Spleen (tissue), 13 donors: ENCODE measurements at places on chromosomes 16 and 17.

GRCh38 chr17:2634361-2634960 is 41.0 kb downstream of the PAFAH1B1 start:
- H3K4me1 ChIP-seq, result peaks cover 20% of the 10 kb centered on the region
- H3K4me3 ChIP-seq, result no peak overlapping the region
- H3K27ac ChIP-seq, result no peak overlapping the region
- H3K27me3 ChIP-seq, result no peaks in the 10 kb centered on the region
- H3K36me3 ChIP-seq, result no peaks in the 10 kb centered on the region

- H3K4me3 ChIP-seq, result no peak overlapping the region
- H3K36me3 ChIP-seq, result no peaks in the 10 kb centered on the region
- H3K27ac ChIP-seq, result no peak overlapping the region
- H3K4me1 ChIP-seq, result no peaks in the 10 kb centered on the region
- H3K27me3 ChIP-seq, result no peaks in the 10 kb centered on the region
- no peak for DNase-seq
Measured at GRCh38 chr17:80043963-80044362, 7.5 kb downstream of the CCDC40 start.

DNA sequence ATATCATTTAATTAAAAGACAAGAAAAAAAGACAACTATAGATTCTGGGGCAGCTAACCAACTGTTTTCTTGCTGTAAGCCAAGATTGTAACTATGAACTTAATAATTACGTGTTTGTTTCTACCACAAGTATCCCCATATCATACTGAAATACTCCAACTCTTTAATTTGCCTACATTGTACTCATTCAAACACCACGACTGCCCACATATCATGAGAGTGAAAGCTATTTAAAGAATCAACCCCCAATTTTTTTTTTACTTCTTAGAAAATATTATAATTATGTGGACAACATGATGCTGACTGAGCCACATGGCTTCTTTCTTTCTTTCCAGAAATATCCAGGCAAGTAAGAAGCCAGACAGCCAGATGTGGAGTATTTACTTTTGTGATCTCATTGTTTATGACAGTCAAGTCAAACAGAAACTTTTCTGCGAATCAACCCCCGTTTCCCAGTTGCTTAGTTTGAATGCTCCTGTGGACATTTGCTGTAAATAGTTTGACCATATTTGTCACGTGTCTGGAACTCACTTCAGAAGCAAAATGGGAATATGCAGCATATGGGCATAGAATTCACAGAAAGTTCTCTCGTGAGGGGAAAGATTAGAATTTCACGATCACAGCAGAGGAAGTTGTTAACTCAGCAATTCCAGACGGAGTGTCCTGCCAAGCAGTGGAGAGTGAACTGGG is 126.8 kb upstream of the PSMD7 start:
- H3K27me3 ChIP-seq, result no peaks in the 10 kb centered on the region
- no peaks in the 10 kb centered on the region for H3K36me3 ChIP-seq
- DNase-seq, result no peak
- no peak overlapping the region for H3K4me3 ChIP-seq
- H3K4me1 ChIP-seq, result no peaks in the 10 kb centered on the region
- no peak overlapping the region for H3K27ac ChIP-seq

GRCh38 chr16:3131755-3132377 is 3.0 kb upstream of the ZNF213 start:
- H3K4me3 ChIP-seq, result no peak overlapping the region
- H3K27ac ChIP-seq, result peak overlapping the region; percentile 35
- peaks cover 91% of the 10 kb centered on the region for H3K4me1 ChIP-seq
- no peak for DNase-seq

DNA sequence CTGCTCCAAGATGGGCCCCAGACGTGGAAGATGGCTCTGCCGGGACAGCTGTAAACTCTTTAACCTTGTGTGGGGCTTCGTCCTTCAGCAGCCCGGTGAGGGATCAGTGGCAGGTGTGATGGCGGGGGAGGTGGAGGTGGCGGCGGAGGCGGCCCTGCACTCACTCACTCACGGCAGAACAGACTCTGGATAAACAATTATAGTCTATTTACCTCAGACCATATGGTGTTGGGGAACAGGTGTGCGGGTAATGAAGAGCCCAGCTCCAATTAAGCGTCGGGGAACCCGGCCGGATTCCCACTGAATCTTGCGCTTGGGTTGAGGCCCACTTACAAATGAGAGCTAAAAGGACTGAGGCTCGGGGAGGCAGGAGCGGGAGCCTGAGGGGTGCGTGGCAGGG is 104.3 kb upstream of the SDK2 start:
- no peak overlapping the region for H3K27ac ChIP-seq
- no peaks in the 10 kb centered on the region for H3K27me3 ChIP-seq
- no peak for DNase-seq
- H3K4me3 ChIP-seq, result no peak overlapping the region
- no peaks in the 10 kb centered on the region for H3K36me3 ChIP-seq

DNA sequence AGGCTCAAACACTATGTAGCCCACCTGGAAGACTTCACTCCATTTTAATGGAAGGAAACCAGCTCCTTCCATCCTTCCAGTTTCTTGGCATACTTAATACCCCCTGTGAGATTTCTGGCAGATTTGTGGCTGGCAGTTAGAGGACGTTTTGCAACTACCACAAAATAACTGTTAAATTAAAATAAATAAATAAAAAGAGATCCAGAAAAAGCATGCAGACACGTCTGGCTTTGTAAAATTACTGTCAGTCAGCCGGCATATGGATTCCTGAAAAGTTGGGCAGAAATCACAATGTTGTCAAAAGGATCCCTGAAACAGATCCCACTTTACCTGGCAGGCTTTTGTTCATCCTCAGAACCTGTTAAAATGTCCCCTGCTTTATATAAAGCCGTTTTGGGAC is 113.9 kb downstream of the ASIC2 start:
- no peak overlapping the region for H3K27ac ChIP-seq
- H3K36me3 ChIP-seq, result no peaks in the 10 kb centered on the region
- H3K4me3 ChIP-seq, result no peak overlapping the region
- DNase-seq, result no peak
- no peaks in the 10 kb centered on the region for H3K4me1 ChIP-seq

DNA sequence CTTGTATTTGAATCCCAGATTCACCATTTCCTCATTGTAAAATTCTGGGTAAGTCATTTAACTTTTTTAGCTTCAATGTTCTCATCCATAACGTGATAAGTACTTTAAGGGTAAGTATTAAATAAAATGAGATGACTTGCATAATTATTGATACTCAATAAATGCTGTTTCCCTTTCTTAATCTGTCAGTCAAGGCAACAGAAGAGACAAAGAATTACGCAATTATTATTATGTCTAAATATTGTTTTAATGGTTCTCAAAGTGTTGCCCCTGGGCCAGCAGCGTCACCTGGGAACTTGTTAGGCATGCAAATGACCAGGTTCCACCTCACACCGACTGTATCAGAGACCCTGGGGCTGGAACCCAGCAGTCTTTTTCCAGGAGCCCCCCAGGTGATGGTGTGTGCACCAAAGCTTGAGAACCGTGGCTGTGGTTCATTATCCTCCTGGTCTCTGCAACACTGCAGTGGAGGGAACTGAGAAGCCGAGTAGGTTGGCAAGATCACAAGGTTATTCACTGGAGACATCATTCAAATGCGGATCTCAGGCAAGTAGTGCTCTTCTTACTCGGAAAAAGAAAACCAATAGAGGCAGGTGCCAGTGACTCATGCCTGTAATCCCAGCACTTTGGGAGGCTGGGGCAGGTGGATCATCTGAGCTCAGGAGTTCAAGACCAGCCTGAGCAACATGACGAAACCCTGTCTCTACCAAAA is 43.5 kb downstream of the LYRM9 start:
- H3K27ac ChIP-seq, result no peak overlapping the region
- H3K4me3 ChIP-seq, result no peak overlapping the region
- no peaks in the 10 kb centered on the region for H3K36me3 ChIP-seq
- no peaks in the 10 kb centered on the region for H3K4me1 ChIP-seq
- no peak for DNase-seq
- H3K27me3 ChIP-seq, result no peaks in the 10 kb centered on the region

GRCh38 chr16:85471469-85472431 is 141.4 kb upstream of the GSE1 start:
- H3K4me1 ChIP-seq, result peaks cover 34% of the 10 kb centered on the region
- no peak overlapping the region for H3K27ac ChIP-seq
- H3K4me3 ChIP-seq, result no peak overlapping the region
- no peak for DNase-seq

DNA sequence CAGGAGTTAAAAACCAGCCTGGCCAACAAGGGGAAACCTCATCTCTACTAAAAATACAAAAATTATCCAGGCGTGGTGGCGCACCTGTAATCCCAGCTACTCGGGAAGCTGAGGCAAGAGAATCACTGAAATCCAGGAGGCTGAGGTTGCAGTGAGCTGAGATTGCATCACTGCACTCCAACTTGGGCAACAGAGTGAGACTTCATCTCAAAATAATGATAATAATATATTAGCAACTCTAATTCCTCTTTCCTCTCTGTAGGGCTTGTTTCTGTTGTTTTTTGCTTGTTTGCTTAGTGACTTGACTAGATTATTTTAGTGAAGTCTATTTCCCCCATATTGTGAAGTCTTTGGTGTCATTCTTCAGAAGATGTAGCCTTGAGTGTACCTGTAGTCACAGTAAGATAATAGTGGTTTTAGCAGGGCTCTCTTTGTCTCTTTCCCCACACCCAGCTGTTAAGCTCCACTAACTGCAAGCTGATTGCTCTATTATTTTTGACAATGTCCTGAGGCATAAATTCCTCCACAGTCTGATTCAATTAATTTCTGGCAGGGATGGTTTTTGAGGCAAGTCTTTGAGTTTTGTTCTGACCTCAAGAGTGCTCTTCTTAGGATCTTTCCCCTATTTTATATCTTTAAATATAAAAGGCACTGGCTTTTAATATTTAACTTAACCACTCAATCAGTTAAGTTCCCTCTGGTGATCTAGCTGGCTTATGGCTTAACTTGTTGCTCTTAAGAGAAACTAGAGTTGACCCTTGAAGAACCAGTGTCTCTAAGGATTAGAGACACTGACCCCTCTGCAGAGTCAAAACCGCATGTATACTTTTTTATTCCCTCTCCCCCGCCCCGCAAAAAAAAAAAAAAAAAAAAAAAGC is 18.6 kb upstream of the TNFSF12 start:
- H3K4me3 ChIP-seq, result no peak overlapping the region
- H3K4me1 ChIP-seq, result no peaks in the 10 kb centered on the region
- no peaks in the 10 kb centered on the region for H3K27me3 ChIP-seq
- no peak overlapping the region for H3K27ac ChIP-seq
- H3K36me3 ChIP-seq, result no peaks in the 10 kb centered on the region

DNA sequence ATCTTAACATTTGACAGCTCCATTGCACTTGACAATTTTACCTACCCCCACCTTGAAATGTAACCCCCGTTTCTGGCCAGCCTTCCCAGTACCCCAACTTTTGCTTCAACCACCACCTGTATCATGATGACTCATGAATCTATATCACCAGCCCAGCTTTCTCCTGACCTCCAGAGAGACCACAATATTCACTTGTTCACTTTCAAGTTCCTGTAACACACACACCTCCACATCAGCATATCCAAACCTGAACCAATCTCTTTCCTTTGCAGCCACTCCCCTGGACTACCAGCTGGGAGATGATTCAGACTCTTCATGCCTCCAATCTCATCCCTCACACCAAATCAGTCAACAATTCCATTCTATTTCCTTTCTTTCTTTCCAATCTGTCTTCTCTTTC is 8.0 kb downstream of the SMG6 start:
- DNase-seq, result no peak
- no peak overlapping the region for H3K4me3 ChIP-seq
- H3K4me1 ChIP-seq, result peaks cover 45% of the 10 kb centered on the region

GRCh38 chr16:84598360-84598759 is 19.5 kb downstream of the COTL1 start:
- H3K27me3 ChIP-seq, result no peaks in the 10 kb centered on the region
- H3K4me3 ChIP-seq, result no peak overlapping the region
- H3K4me1 ChIP-seq, result peaks cover 100% of the 10 kb centered on the region
- peak; percentile 80 for DNase-seq

DNA sequence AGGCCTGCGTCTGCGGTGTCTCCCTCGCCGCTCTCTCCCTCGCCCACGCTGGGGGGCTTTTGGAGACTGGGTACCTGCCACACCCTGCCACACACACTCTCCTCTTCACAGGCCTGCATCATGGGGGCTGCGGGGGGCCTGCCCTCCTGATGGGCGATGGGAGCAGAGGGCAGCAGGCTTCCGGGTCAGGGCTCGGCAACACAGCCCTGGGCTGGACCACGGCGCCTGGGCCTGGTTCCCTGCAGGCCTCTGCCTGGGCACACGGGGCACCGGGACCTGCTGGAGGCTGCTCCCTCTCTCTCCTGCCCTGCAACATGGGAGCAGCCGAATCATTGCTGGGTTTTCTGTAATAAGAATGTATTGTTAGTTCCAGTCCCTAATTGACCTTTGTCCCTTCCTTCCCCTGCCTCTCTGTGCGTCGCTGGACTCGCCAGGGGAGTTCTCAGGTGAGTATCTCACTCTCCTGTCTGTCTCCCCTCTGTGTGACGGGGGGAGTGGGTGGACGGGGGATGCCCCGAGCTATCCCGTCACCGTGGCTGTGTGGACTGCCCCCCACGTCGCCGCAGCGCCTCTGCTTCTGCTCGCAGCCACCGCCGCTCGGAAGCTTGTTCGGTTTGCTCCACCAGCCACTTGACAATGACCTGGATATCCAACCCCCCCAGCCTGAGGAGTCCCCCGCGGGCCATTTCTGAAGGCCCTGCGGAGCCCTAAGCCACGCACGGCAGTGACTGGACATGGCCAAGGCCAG is 13.5 kb downstream of the NME3 start:
- H3K4me3 ChIP-seq, result no peak overlapping the region
- peak; percentile 59 for DNase-seq
- H3K36me3 ChIP-seq, result no peaks in the 10 kb centered on the region
- no peaks in the 10 kb centered on the region for H3K4me1 ChIP-seq
- no peak overlapping the region for H3K27ac ChIP-seq

DNA sequence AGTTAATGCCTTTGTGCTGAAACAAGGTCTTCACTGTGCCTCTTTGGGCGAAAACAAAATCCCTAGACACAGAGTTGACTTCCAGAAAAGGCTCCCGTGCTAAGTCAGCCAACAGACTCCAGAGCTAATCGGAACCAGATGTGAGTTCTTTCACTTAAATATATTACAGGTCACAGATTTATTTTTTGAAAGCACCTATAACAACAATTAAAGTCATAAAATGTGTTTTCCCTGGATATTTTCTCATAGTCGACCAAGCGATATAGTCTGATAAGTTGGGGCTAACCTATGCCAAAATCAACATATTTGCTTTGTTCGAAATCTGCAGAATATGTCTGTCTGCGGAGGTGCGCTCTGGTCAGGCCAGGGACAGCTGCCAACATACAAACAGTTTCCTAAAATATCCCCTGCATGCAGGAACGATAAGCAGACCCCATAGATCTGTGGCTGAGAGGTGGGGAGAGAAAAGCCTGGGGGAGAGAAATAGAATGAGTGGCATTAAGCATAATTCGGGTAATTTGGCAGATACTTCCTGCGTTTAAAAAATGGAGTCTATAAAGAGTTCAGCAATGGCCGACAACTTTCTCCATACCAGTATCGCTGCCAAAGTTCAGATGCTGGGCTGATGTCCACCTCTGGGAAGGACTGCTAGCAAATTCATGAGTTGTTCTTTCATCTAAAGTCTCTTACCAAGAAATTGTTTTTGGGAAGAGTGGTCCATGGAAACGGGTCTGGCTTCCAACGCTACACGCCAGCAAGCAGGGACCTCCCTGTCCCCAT is 50.8 kb upstream of the MYH10 start:
- DNase-seq, result no peak
- H3K4me3 ChIP-seq, result no peak overlapping the region
- H3K27ac ChIP-seq, result no peak overlapping the region
- H3K27me3 ChIP-seq, result no peaks in the 10 kb centered on the region
- no peaks in the 10 kb centered on the region for H3K36me3 ChIP-seq

- H3K4me1 ChIP-seq, result peaks cover 23% of the 10 kb centered on the region
- H3K27ac ChIP-seq, result no peak within 1 kb of the TSS
- H3K4me3 ChIP-seq, result peak within 1 kb of the TSS; percentile 48
Measured at GRCh38 chr17:58755577-58756245, at the start of gene PPM1E. Gene PPM1E (plus strand): TSS chr17:58755854.
